ACHN (cell line): ENCODE measurements at places on chromosomes 1 and 21.

GRCh38 chr1:11960715-11961114 is 19.5 kb upstream of the MFN2 start:
- DNase-seq = no peak

DNA sequence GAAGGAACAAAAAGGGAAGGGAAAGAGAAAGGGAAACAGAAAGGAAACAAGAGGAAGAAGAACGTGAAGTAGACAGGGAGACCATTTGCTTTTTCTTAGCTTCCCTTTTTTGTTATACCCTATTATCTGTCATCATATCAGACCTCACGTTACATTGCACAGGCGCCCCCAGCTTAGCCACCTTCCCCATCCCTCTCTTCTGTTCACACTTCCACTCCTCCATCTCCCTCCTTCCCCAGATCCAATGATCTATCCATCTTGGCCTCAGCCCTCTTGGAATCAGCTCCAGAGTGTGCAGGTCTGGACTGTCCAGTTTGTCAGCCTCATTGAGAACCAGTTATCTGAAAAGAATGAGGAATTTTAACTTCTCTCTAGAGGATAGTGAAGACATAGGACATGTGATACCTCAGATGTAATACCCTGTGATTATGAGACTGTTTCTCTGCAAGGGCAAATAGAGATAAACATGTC is 101.1 kb upstream of the ERRFI1 start:
- DNase-seq = no peak

GRCh38 chr21:30271156-30271555 is 11.6 kb downstream of the KRTAP24-1 start:
- DNase-seq = no peak

DNA sequence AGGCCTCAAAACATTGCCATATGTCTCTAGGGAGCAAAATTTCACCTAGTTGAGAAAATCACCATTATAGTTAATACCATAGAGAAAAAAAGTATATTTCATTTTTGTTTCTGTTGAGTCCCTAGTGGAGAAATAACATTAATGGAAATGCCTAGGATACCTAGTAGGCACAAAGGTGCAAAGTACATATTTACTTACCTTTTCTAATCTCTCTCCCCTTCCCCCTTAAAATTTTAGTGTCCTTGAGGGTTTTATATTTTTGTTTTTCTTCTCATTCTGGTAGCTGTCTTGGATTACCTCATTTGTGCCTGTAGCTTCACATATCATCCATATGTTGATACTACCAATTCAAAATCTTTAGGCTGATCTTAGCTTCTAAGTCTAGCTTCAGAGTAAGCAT is 127.0 kb downstream of the MAGI3 start:
- DNase-seq = no peak

DNA sequence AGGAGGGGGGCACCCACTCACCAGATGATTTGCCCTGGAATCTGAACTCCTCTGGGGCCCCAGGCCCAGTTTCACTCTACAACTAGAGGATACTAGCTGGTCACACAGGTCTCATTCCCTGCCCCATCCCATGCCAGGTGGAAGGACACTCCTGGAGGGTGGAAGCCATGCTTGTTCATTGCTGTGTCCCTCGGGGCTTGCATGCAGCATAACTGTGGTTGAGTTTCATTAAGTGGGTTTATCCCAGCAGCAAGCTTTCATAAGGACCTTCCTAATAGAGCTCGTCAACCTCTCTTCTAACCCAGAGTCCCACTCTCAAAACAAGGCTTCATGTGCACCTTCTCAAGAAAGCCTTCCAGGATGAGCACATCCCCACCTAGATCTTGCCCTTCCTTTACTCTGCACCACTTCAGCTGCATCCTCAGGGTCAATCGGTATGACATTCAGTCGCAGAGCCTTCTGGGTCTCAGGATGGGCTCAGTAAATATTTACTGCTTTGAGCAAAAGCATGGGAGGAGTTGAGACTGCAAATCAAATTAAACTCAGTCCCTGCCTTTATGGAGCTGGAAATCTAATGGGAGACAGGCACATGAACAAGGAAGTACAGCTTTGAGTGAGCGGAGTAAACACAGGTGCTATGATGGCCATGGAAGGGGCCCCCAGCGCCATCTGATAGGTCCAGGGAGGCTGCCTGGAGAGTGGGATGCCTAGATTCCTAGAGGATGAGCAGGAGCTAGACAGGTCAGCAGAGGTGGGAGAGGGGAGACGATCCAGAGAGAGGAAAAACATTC is 32.3 kb downstream of the LAMB3 start:
- DNase-seq = no peak

DNA sequence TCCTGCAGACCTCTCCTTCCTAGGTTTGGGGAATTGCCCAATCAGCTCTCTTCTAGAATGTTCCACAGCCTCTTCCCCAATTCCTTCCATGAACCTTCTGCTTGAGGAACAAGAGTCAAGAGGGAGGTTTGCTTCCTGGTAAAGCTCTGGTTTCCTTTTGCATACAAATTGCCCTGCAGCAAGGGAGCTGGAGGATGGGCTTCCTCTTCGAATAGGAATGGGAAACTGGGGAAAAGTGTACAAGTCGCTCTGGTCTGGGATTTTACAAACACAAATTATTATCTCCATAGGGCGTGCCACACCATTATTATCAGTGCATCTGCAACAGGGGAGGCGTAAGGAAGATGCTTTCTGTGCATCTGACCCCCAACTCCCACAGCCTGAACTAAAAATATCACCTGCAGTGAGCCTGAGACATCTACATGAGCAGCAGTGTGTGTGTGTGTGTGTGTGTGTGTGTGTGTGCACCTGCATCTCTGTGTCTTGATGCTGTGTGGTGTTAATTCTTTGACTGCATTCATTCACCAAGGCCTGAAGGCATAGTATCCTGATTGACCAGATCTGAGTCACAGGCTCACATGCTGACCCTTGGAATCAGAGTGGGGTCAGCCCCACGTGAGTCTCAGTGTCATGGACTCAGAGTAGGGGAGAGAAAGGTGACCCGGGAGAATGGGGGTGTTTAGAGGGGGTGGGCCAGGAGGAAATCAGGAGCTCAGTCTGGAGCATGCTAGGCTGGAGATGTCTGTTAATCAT is 272.9 kb downstream of the KAZN start:
- no peak for DNase-seq

- peak; percentile 63 for DNase-seq
These were observed 87.2 kb upstream of the CNIH3 start for GRCh38 chr1:224528900-224529299.
